ENCODE measurements at places on chromosomes 16 and 17.

GRCh38 chr17:66720027-66720426 lies 114.9 kb upstream of the CACNG5 start:
- no peak for DNase-seq

- DNase-seq: no peak
Measured at GRCh38 chr17:69643686-69644085, 229.2 kb downstream of the MAP2K6 start.

DNA sequence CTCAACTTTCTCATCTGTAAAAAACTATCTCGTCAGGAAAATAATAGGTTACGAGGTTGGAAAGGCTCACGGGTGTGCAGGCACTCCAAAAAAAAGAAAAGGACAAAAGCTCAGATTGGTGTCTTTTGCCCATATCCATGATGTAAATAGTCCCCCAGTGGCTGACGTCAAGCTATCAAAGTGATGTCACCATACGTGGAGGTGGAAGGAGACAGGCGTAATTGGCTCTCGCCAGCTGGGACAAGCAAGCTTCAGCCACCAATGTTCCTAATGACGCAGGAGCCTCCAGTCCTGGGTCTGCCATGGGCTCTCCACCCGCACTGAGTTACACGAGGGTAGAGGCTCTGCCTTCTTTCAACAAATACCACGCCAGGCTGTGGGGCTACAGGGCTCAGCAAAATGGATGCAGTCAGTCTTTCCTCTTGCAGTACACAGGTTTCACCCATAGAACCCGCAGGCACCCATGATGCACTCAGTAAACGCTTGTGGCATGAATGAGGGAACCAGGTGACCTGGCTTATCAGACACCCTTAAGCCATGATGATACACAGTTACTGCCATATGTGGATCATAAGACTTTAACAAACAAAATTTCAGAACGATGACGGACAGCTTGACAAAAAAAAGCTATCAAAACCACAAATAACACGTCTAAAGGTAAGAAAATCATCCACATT lies 50.5 kb downstream of the COTL1 start:
- no peak for DNase-seq

GRCh38 chr16:7324321-7324720 lies 8.3 kb upstream of the RBFOX1 start:
- DNase-seq: no peak

- no peak for DNase-seq
Measured at GRCh38 chr17:80695979-80696378, 151.3 kb downstream of the RPTOR start.

DNA sequence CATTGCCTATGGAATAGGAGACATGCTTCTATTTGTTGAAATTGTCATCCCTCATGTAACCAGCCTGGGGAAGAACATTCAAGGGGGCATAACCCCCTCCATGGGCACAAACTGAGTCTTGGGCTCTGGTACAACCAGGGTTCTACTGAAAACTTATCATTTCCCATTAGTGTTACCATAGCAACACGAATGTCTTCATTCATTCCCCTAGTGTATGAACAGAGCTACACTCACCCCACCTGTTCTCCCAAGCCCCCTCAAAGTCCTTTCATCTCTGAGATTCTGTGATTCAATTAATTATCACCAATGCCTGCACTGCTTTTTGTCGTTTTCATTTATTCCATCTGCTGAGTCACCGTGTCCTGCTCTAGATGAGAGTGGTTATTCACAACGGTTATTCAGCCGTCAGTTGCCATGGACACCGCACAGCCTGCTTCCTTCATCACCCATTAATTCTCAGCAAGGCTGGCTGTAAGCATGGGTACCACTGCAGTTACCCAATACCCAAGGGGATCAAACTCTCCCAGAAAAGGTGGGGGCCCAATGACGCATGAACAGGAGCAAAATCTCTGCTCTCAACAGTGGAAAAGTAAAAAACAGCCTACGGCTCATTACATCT lies 1.6 kb upstream of the GAST start:
- peak; percentile 56 for DNase-seq

DNA sequence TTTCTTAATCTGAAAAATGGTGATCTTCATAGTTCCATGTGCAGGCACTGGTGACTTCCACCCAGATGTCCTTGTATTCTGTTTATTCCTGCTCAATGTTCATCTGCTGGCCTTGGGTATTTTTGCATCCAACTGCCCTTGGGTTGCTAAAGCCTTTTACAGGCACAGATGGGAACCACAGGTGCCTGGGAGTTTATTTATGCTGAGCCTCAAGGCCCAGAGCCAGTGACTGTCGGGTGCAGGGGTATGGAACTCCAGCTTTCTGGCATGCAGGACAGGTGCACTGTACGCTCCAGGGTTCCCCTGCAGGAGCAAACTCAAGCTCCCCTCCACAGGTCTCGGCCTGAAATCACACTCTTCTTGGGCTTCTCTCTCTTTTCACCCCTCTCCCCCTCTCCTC lies 22.3 kb downstream of the DYNLRB2 start:
- no peak for DNase-seq

DNA sequence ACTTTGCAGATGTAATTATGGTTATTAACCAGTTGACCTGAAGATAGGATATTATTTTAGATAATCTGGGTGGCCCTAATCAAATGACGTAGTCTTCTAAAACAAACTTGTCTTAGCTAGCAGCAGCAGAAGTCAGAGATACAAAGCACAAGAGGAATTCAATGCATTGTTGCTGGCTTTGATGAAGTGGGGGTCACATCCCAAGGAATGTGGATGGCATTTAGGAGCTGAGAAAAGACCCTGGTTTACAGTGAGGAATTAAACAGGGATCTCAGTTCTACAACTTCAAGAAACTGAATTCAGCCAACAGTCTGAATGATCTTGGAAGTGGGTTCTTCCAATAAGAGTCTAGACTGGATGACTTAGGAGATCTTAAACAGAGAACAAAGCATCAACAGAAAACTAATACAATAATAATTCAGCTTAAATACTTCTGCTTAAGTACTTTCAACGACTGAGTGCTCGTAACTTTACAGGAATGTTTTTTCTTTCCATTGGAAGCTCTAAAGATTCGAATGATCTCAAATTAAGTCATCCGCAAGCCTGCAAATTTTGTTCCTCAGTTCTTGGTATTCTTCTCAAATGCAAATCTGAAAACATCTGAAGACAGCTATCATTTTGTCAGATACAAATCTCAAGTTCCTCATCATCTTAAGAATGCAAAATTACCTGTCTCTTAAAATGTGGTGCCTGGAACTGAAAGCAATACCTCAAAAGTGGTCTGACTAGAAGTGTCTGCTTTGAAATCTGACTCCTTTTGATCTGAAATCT lies 3.3 kb downstream of the C16orf46 start:
- DNase-seq: no peak

DNA sequence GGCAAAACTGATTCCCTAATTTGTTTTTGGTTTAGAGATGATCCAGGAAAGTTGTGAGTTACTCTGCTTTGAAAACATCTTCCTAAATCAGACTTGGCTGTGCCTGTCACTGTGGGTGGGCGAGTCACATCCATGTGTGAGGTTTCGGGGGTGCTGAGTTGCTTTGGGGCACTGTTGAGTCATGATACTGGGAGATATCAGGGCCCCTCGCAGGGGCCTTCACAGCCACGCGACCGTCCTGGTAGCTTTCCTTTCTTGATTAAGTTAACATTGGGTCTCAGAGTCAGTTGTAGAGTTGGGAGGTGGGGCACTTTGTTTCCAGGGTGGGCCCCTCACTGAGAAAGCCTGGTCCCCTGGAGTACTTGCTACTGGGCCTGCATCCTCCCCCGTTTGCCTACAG lies 58.3 kb upstream of the LGALS9 start:
- DNase-seq: peak; percentile 17
